ENCODE measurements at places on chromosomes 1 and 21. TPM values are rescaled to one million over a fixed set of nuclear protein-coding genes. Genes with fewer than 3 reads are reported as not detected.

Gene MR1
- 23.8 TPM for total RNA-seq

Gene TFF1
- not detected for total RNA-seq

Gene GRIK3
- total RNA-seq: not detected

- DNase-seq: no peak
Measured at GRCh38 chr1:96416701-96417444, 304.7 kb upstream of the PTBP2 start.

DNA sequence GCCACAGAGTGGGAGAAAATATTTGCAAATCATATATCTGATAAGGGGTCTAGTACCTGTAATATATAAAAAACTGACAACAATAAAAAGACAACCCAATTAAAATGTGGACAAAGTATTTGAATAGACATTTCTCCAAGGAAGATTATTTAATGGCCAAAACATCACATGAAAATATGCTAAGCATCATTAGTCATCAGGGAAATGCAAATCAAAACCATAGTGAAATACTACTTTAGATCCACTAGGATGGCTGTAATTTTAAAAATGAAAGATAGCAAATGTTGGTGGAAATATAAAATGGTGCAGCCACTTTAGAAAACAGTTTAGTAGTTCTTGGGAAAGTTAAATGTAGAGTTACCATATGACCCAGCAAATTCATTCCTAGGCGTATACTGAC is 118.7 kb upstream of the KIF26B start:
- no peak for DNase-seq

DNA sequence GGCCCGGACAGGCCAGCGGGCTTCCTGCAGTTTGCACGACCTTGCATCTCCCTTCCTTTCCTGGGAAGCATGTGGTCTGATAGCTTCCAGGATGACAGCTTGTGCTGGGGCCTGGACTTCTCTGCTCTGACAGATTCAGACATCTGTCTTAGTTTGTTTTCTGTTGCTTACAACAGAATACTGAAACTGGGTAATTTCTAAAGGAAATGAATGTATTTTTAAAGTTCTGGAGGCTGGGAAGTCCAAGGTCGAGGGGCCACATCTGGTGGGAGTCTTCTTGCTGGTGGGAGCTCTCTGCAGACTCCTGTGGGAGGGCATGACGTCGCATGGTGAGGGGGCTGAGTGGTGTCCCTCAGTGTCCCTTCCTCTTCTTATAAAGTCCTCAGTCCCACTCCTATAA is 35.3 kb upstream of the TENT5B start:
- DNase-seq: no peak

- DNase-seq: no peak
Measured at GRCh38 chr1:93244298-93245069, 64.0 kb downstream of the CCDC18 start.

DNA sequence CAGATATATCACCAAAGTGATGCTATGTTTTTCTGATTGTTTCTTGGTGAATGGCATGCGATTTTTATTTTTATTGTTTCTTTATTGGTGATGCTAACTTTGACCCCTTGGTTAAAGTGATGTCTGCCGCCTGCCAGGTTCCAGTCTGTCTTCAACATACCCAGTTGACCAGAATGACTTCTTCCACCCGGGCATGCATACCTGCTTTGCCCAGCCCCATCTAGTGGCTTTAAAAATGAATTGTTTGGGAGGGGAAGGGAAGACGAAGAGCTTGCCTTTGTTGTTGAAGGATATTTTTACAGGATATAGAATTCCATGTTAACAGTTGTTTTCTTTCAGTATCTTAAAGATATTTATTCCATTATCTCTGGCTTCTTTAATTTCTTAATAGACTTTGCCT is 65.1 kb downstream of the ATG4C start:
- DNase-seq: no peak

GRCh38 chr1:66335859-66336640 is 197.9 kb upstream of the SGIP1 start:
- no peak for DNase-seq

- no peak for DNase-seq
Measured at GRCh38 chr1:177053648-177054047, 110.9 kb downstream of the ASTN1 start.

GRCh38 chr1:183212870-183213269 is 26.8 kb downstream of the LAMC2 start:
- DNase-seq: peak; percentile 74

- peak; percentile 93 for DNase-seq
Measured at GRCh38 chr1:172971241-172971640, 79.5 kb downstream of the TNFSF18 start.

GRCh38 chr1:14923727-14924452 is 229.7 kb upstream of the TMEM51 start:
- DNase-seq: no peak

All from bronchial epithelial cell (primary cell).